NCI-H460 (cell line): ENCODE measurements at places on chromosomes 6 and 20. TPM values are rescaled to one million over a fixed set of nuclear protein-coding genes. Genes with fewer than 3 reads are reported as not detected.

GRCh38 chr6:137283940-137284810, 65.0 kb upstream of the IFNGR1 start:
- DNase-seq = no peak

- no peak for DNase-seq
Observed at GRCh38 chr6:35602133-35602946, 86.4 kb downstream of the FKBP5 start.

DNA sequence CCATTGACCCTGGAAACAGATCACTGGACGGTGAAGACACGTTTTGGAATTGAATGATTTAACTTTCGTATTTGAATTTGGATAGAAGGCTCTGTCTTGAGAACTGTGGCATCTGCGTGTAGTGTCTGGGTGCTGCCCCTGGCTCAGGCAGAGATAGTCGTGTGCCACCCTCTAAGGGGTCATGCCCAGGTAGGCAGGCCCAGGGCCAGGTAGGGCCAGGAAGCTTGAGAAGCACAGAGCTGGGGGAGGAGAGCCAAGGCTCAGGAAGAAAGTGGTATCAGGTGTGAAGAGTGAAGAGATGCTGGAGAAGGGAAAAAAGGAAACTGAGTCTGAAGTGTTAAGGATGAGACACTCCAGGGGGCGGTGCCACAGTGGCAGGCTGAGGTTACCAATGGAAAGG, 75.5 kb downstream of the IYD start:
- no peak for DNase-seq

Gene ETV7
- 0.52 and 0.63 TPM in 2 replicates for total RNA-seq

DNA sequence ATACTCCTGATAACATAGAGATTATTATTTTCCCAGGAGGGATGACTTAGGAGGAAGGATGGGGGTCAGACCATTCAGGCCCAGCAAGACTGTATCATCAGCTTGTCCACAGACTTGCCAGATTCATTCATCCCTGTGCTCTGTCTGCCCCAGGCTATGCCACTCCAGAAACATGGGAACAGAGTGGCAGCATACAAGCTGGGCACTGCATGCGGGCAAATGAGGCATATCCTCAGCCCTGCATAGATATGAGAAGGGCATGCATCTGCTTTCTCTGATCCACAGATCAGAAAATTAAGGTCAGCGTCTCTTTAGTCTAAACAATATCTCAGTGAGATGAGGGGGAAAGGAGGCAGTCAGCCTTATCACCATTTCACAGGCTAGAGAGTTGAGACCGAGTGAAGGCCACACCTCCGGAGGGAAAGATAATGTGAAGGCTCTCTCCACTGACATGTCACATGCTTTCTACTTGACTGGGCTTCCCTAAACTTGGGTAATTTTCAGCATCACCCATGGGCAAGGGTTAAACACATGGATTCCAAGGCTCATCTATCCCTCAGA, 140.5 kb downstream of the TFAP2B start:
- no peak for DNase-seq
